ENCODE measurements at places on chromosomes 1 and 21.

DNA sequence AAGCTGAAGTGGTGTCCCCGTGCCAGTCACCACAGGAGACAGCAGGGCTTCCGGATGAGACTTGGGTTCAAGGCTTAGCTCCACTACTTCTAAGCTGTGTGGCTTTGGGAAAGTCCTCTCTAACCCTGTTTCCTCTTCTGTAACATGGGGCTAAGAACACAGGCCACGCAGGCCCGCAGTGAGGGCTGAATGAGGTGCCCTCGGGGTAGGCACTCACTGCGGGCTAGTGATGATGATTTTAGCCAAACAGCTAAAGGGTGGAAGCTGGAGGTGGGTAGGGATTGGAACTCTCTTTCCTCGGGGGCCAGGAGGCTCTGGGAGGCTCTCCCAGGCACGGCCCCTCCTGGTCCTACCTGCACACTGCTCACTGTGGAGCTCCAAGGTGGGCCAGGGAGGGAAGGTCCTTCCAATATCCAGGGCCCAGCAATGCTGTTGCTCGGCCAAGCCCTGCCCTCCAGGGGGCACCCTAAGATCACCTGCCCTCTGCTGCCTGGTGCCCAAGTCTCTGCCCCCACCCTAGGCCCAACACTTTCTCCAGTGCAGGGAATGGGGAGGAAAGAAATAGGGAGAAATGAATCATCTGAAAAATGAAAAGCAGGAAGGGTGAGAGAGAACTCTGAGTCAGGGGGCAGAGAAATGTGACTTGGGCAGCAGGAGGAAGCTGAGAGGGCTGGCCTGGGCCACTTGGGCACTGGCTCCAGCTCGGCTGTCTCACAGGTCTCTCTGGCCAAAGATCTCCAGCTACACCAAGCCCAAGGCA, 19.2 kb upstream of the EVA1B start:
- DNase-seq: no peak

- no peak for DNase-seq
Measured at GRCh38 chr1:155889566-155889965, 21.6 kb downstream of the RIT1 start.

GRCh38 chr1:171110621-171111326, 20.1 kb downstream of the FMO3 start:
- no peak for DNase-seq

DNA sequence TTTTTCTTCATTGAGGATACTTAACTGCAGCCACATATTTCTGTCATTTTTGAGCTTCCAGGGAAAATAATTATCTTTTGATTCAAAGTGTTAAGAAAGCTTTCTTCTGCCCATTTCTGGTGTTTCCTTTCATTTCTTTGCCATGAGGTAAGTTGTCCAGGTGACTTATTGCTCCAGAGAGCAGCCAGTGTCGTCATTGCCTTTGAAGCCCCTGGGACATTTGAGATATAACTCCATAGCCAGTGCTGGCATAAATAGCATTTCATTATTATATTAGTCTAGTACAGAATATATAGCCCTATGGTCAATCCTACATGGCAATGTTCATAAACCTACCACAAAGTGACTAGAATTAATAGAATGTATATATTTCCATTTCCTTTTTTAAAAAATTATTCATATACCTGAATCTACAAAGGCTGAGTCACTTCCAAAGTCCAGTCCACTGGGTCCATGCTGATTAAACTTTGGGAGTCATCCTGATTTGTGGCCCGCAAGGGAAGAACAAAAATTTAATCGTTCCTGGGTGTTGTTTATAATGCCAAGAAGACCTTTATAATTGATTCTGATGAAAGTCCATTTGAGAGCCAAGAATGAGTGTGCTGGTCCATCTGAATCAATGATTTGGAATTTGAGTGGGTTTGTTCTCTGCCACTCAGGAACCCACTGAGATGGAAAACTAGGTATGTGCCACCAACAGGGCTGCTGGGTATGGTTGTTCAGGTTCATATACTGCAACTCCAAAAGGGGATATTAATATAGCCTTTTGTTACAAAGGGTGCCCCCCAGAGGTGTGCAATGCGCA, 221.8 kb upstream of the PLXNA2 start:
- DNase-seq: no peak

GRCh38 chr1:16141573-16142336, 14.1 kb downstream of the EPHA2 start:
- DNase-seq: no peak

DNA sequence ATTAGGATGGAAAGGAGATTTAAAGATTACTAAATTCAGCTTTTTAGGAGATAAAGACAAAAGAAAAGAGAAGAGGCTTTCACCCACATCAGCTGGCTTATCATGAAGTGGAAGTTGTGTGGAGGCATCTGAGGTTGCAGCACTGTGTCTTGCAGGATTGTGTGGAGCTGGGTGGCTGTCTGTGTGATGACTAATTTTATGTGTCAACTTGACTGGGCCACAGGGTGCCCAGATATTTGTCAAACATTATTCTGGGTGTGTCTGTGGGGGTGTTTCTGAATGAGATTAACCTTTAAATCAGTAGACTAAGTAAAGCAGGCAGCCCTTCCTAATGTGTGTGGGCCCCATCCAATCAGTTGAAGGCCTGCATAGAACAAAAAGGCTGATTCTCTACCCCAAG, 3.9 kb downstream of the KCNA10 start:
- no peak for DNase-seq

Measured in neural crest cell (in vitro differentiated cells).